ENCODE measurements at places on chromosomes 7 and 10.

- DNase-seq, result no peak
Observed at GRCh38 chr7:157274991-157275427, 61.8 kb upstream of the DNAJB6 start.

DNA sequence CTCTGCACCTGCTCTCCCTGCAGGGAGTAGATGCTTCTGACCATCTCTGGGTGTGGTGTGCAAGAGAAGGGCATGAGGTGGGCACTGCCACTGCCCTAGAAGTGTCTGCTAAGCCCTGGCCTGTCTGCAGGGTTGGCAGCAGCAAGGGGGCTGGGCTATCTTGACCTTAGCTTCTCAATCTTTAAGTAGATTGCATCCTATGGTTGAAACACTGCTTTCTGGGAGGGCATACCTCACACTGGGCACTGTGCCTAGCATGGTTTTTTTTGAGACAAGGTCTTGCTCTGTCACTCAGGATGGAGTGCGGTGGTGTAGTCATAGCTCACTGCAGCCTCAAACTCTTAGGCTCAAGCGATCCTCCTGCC, 54.9 kb downstream of the CLIP2 start:
- DNase-seq, result no peak

- DNase-seq, result no peak
Observed at GRCh38 chr7:100623951-100624824, 11.8 kb downstream of the MOSPD3 start.

DNA sequence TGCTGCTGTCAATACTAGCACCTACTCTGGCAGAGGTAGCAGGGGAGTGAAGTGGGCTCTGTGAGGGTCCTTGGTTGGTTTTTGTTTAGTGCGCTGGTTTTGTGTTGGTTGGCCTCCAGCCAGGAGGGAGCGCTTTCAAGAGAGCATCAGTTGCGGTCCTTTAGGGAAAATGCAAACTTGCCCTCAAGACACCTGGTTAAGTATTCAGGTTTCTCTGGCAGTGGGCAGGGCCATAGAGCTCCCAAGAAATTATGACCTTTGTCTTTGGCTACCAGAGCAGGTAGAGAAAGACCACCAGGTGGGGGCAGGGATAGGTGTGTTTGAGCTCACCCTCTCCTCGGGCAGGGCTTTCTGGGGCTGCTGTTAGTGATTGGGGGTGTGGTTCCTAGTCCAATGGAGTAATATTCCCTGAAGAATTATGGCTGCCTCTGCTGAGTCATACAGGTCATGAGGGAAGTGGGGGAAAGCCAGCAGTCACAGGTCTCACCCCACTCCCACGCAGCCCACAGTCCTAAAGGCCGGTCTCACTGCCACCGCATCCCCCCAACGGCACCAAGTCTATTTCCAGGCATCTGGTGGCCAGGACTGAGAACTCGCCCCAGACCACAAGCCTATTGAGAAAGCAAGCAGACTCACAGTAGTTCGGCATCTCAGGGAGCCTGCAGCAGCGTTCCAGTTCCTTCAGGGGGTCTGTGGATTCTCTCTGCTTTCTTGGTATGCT, 280.5 kb downstream of the SFMBT2 start:
- no peak for DNase-seq

DNA sequence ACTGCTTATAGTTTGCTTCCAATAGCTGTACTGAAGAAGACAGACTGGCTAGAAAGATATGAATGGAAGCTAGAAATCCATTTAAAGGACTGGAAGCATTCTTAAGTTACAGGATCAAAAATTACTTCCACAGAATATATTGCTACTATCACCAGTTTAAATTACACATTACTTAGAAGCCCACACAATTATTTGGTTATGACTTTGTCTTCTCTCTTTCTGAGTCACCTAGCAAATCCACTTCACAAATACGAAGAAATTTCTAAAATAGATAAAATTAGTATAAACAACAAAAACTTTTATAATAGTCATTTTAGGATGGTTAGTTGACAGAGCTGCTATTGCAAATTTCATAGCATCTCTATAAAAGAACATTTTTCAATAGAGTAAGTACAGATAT, 108.1 kb downstream of the SNX13 start:
- DNase-seq, result no peak

DNA sequence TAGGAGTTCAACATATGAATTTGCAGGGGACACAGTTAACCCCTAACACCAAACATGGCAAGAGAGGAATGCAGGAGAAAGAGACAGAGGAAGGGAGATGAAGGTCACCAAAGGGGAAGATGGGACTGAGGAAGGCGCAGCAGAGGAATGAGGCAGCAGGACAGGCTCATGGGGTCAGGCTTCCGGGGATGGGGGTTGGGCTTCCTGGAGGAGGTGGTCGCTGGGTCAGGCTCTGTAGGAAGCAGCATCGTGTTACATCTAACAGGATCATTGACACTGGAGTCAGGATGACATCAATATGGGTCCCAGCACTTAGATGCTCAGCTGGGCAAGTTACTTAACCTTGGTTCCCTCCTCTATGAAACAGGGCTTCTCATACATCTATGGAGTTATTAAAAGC, 113.2 kb downstream of the NPTX2 start:
- no peak for DNase-seq

- DNase-seq, result no peak
Observed at GRCh38 chr7:44852590-44852989, 4.7 kb upstream of the H2AZ2 start.

GRCh38 chr7:3027005-3027845, 16.4 kb downstream of the CARD11 start:
- DNase-seq, result no peak

DNA sequence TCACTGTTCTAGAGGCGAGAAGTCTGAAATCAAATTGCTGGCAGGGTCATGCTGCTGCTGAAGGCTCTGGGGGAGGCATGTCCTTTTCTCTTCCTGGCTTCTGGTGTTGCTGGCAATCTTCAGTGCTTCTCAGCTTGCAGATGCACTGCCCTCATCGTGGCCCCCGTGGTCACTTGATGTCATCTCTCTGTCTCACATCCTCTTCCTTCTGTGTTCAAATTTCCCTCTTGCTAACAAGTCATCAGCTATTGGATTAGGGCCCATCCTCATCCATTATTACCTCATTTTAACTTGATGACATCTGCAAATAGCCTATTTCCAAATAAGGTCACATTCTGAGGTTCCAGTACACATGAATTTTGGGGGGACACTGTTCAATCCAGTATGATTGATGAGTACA, 36.6 kb upstream of the SRGN start:
- DNase-seq, result no peak
